ENCODE measurements at places on chromosomes 1 and 21. TPM values are rescaled to one million over a fixed set of nuclear protein-coding genes. Genes with fewer than 3 reads are reported as not detected.
A peak's percentile ranks its signal among the peaks of the same experiment; 100 is the strongest.

DNA sequence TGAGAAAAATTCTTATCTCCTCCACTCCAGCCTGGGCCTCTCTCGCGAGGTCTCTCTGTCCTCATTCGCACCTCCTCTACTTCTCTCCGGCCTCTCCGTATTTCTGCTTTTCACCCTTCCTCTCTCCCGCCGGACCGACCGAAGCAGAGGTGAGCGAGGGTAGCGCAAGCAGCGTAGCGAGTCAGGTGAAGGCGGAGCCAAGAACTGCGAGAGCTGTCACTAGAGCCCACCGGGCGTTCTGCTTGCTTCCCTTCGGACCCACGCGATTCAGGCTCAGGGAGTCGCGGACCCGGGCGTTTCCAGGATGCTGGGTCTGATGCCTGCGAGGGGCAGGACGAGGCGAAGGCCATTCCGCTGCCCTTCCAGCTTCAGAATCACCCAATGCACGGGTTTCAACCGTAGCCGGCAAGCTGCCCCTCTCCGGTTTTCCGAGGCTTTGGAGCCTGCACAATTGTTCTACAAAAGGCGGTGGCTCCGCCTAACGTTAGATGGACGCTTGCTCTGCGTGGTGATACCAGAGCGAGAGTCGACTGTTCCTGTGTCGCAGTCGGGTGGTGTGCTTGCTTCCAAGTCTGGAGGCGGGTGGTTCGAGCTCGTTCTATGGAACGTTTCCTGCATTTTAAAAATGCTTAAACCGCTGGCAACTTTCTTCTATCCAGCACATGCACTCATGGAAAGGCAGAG, 310.2 kb downstream of the FAM72C start:
- H3K27ac ChIP-seq: no peak overlapping the region
- no peaks in the 10 kb centered on the region for H3K36me3 ChIP-seq
- DNase-seq: no peak
- no peaks in the 10 kb centered on the region for H3K4me1 ChIP-seq

DNA sequence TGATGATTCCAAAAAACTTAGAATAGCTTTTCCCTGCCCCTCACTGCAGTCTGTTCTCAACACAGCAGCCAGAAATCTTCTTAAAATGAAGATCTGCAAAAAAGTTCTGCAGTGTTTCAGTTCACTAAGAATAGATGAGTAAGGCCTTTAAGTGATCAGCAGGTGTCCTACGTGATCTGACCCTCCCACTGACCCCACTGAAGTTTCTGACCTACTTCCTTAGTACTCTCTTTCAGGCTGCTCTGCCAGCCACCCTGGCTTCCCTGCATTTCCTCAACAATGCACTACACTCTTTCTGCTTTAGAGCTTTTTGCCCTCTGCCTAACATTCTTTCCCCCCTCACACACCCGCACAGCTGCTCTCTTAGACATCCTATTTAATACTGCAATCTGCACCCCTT, 182.5 kb downstream of the AKT3 start:
- no peak for DNase-seq
- H3K4me1 ChIP-seq: peaks cover 10% of the 10 kb centered on the region
- H3K4me3 ChIP-seq: no peak overlapping the region
- H3K36me3 ChIP-seq: peaks cover 10% of the 10 kb centered on the region
- H3K27ac ChIP-seq: peak overlapping the region; percentile 1
- no peaks in the 10 kb centered on the region for H3K27me3 ChIP-seq

The LAD1 gene
- 0.16 TPM for total RNA-seq

GRCh38 chr21:33801424-33802405, 113.9 kb downstream of the ATP5PO start:
- peak overlapping the region; percentile 28 for H3K27ac ChIP-seq
- DNase-seq: peak; percentile 88
- H3K4me3 ChIP-seq: no peak overlapping the region
- H3K36me3 ChIP-seq: peaks cover 39% of the 10 kb centered on the region

DNA sequence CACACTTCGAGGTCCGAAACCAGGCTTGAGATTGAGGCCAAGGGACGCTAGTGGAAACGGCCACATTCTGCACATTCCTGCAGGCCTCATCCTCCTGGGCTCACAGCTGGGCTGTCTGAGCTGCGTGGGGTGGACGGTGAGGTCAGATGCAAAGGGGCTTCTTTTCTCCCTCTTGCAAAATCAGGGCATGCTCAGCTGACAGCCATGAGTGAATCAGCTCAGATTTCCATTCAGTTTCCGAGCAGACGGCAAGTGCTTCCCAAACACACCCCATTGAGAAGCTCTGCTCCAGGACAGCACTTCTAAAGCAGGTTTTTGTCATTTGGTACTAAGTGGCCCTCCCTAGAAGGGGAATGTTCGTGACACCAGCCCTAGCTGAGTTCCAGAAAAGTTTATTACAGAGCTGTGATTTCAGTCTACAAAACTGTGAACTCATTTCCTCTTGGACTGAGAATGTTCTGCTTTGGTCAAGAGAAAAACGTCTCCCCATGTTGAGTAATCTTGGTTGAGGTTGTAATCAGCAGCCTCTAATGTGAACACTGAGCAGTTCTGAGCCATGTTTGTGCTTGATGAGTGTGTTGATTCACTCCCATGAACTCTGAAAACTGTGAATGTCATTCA, 10.0 kb downstream of the PDPN start:
- no peaks in the 10 kb centered on the region for H3K4me1 ChIP-seq
- no peak for DNase-seq
- H3K4me3 ChIP-seq: no peak overlapping the region
- no peaks in the 10 kb centered on the region for H3K27me3 ChIP-seq

GRCh38 chr1:91575909-91576519, 75.4 kb downstream of the CDC7 start:
- no peak for DNase-seq
- peaks cover 35% of the 10 kb centered on the region for H3K4me1 ChIP-seq

GRCh38 chr1:246677842-246678241, 46.4 kb upstream of the SCCPDH start:
- H3K4me3 ChIP-seq: no peak overlapping the region
- peaks cover 12% of the 10 kb centered on the region for H3K4me1 ChIP-seq
- DNase-seq: no peak

DNA sequence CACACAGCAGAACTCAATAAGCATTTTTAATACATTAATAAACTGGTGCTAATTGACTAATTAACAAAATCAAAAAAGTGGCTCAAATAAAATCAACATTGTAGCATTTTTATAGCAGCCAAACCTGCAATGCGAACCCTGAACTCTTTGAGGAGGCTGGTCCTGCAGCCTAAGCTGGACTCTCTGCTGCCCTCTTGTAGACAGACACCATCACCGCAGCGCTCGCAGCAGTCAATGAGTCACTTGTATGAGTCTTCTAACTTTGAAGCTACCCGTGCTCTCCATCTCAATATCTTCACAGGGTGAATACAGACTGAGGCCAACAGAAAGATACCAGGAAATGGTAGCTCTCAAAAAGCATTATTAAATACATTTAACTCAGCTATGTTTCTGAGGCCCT, 9.7 kb upstream of the KRTAP7-1 start:
- no peak for DNase-seq
- H3K4me3 ChIP-seq: no peak overlapping the region
- H3K27ac ChIP-seq: no peak overlapping the region
- H3K27me3 ChIP-seq: no peaks in the 10 kb centered on the region

DNA sequence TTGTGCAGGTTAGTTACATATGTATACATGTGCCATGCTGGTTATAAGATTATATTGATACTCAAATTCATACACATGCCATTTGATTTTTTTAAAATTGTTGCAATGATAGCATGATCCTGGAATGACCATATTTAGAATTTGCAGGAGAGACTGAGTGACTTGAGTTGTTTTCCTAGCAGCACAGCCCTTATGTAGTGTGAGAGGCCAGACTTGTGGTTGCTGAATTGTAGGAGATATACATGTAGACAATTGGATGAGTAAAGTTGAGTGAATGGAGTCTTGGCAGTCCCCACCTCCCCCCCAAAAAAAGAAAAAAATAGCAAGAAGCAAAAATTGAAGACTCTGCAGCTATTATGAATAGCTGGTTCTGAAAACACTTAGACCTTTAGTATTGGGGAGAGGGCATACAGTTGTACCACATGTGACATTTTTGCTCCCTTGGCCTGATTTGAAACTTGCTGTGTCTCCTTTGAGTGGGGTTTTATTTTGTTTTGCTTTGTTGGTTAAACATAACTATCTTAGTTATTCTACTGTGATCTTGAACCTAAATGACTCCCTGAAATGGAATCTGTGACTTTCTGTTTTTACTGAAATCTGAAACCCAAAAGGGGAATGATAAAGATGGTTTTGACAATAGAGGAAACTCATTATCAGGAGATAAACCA, 280.3 kb downstream of the HMCN1 start:
- no peak overlapping the region for H3K4me3 ChIP-seq
- no peaks in the 10 kb centered on the region for H3K27me3 ChIP-seq
- H3K36me3 ChIP-seq: peaks cover 44% of the 10 kb centered on the region
- no peak overlapping the region for H3K27ac ChIP-seq

The S100A9 gene
- not detected for total RNA-seq

DNA sequence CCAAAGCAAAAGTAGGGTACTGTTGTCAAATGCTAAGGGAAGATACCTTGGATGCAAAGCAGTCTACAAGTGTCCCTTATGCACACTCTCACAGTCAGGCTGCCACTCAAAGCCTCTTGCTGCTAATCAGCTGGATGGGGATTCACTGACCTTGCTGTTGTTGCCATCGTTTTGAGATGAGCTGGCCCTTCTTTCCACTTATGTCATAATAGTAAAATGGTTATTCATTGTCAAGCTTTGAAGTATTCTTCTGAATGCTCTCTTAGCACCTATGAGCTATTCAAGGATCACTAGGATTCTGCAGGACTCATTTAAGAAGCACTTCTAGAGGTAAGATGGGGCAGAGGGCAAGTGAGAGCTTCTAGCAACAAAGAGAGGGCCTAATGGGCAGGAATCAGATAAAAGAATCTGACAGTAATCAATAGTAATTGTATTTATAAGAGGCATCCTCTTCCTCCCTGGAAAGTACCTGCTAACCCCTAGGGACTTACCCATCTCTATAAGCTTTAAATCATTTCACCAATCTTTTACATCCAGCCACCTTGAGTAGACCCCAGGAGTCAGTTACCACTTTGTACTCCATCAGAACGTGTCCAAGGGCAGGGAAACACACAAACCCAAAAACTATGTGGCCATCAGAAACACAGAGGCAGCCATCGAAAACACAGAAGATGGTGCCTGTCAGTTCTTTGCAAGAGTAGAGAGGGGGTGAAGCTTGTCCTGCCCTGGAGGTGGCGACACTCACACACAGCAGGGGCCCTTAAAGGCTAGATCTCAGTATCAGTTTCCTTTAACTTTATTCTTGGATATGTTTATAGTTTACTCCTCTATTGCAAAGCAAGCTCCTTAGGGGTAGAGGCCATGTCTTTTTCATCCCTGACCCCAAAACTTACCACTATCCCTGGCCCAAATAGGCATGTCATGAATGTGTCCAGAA, 103.7 kb upstream of the NFIA start:
- H3K27ac ChIP-seq: no peak overlapping the region
- no peak overlapping the region for H3K4me3 ChIP-seq
- peaks cover 29% of the 10 kb centered on the region for H3K4me1 ChIP-seq
- no peak for DNase-seq
- no peaks in the 10 kb centered on the region for H3K27me3 ChIP-seq

DNA sequence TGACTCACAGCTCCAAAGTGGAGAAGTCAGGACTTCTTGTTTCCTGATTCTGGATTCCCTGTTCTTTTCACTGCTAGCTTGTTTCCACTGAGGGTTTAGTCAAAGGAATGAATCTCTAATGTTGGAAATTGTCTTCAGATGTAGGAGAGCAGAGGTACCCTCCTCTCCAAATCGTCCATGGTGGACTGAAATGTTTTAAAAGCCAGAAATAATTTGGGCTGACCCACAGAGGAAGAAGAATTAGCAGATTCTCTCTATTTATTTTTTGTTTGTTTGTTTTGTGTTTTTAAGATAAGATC, 30.4 kb downstream of the GPA33 start:
- peaks cover 24% of the 10 kb centered on the region for H3K27me3 ChIP-seq
- no peak for DNase-seq
- H3K4me1 ChIP-seq: peaks cover 7% of the 10 kb centered on the region
- no peak overlapping the region for H3K27ac ChIP-seq
- no peaks in the 10 kb centered on the region for H3K36me3 ChIP-seq
- H3K4me3 ChIP-seq: no peak overlapping the region

- H3K27ac ChIP-seq: no peak overlapping the region
- no peaks in the 10 kb centered on the region for H3K4me1 ChIP-seq
- H3K36me3 ChIP-seq: no peaks in the 10 kb centered on the region
- H3K27me3 ChIP-seq: peaks cover 8% of the 10 kb centered on the region
These were observed 278.2 kb downstream of the PTPRU start for GRCh38 chr1:29514361-29515169.

GRCh38 chr1:248804771-248805681, 20.7 kb downstream of the SH3BP5L start:
- H3K36me3 ChIP-seq: no peaks in the 10 kb centered on the region
- peaks cover 13% of the 10 kb centered on the region for H3K27me3 ChIP-seq
- H3K4me1 ChIP-seq: peaks cover 2% of the 10 kb centered on the region
- DNase-seq: no peak
- H3K27ac ChIP-seq: no peak overlapping the region

DNA sequence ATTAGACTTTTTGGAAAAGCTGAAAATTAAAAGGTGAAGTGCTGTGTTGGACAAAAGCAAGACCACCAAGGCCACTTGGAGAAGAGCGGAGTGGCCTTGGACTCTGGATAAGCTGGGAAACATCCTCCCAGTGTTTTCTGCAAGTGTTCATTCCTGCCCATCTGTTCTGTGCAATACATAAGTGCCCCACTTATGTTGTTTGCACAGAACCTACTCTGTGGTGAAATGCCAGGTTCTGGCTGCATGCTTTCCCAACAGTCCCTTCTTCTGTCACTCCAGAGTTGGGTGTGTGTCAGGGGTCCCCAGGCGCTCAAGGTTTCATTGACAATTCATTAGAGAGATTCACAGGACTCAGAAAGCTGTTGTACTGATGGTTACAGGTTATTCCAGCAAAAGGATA, 30.3 kb downstream of the NHLH2 start:
- no peak overlapping the region for H3K27ac ChIP-seq
- DNase-seq: no peak
- peaks cover 62% of the 10 kb centered on the region for H3K27me3 ChIP-seq
- H3K4me1 ChIP-seq: no peaks in the 10 kb centered on the region

DNA sequence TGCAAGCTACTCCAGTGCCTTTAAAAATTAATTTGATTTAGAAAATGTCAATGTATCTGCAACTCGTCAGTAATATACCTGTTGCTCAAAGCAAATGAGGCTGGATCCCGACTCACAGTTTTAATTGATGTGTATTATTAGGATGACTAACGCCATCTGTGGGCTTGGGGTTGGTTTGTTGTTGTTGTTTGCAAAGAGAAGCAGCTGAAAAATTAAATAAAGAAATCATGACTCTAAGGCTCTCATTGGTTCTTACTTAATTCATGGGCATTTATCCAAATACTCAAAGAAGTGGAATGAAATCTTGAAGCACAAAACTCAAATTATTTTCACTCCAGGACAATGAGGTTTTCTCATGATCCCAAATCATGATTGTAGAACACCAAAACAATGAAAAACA, 46.4 kb downstream of the SEC16B start:
- H3K27ac ChIP-seq: no peak overlapping the region
- peaks cover 13% of the 10 kb centered on the region for H3K27me3 ChIP-seq
- no peaks in the 10 kb centered on the region for H3K36me3 ChIP-seq
- peaks cover 15% of the 10 kb centered on the region for H3K4me1 ChIP-seq
- no peak for DNase-seq

Measured in osteocyte (in vitro differentiated cells).